ENCODE measurements at places on chromosomes 2 and 18.
A peak's percentile ranks its signal among the peaks of the same experiment; 100 is the strongest.

DNA sequence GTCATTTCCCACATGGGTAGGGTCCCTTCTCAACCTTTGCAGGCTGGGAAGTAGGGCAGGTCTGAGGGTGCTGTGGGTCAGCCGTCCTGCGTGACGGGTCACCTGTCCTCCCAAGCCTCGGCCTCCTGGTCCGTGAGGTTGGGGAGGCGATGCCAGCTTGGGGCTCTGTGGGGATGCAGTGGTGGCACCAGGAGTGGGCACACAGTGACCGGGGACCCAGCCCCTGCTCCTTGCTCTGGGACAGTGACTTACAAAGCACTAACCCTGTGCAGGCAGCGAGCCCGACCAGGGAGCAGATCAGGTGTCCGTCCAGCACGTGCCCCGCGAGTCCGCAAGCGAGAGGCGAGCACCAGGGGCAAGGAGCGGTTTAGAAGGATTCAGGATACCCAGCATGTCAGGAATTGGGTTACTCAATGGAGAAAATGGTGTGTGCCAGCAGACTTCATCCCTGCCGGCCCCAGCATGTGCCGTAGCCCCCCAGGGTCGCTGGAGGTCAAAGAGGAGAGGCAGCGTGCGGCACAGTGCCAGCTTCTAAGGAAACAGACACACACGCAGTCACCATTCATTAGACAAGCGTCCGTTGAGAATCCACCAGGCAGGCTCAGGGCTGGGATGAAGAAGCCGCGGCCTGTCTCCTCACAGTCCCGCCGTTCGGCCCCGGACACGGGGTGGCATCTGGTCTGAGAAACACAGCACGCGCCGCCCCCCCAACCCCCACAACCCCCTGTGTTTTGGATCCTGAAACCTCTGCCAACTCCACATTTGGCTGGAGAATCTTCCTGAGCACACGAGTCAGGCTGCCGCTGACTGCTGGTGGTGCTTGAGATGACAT is 11.7 kb downstream of the COLEC11 start:
- DNase-seq: peak; percentile 82

DNA sequence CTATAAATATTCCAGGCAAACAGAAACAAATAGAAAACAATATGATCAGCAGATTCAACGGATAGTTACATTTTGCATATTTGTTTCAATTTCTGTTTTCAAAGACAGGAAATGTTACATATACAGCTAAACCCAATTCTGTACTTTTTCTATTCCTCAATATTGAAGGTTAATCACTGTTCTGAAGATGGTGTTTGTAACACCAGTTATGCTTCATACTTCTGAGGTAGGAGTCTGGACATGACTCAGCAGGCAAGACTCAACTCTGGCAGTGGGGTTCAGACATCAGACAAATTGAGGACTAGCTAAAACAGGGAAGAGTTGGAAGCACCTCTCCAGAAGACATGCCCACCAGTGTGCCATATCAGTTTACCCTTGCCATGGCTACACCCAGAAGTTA is 16.6 kb downstream of the SERPINB13 start:
- no peak for DNase-seq

DNA sequence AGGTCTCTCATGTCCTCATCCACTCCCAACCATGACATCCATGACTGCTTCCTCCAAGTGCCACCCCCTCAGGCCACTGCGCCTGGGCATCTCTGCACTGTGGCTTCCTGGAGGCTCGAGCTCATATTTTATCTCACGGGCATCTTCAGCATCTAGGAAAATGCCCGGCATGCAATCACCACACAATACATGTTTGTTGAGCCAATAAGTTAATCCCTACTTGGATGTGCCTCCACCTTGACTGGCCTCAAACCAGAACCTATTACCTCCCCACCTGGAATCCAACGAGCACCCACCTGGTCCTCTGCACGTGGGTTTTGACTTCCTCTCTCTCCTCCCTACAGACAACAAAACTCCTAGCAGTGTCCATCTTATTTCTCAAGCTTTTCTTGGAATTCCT is 198.9 kb upstream of the REV1 start:
- no peak for DNase-seq

- DNase-seq: no peak
Measured at GRCh38 chr2:395886-396285, 108.0 kb upstream of the ALKAL2 start.

- DNase-seq: no peak
Measured at GRCh38 chr18:3626929-3627458, 177.0 kb downstream of the TGIF1 start.

DNA sequence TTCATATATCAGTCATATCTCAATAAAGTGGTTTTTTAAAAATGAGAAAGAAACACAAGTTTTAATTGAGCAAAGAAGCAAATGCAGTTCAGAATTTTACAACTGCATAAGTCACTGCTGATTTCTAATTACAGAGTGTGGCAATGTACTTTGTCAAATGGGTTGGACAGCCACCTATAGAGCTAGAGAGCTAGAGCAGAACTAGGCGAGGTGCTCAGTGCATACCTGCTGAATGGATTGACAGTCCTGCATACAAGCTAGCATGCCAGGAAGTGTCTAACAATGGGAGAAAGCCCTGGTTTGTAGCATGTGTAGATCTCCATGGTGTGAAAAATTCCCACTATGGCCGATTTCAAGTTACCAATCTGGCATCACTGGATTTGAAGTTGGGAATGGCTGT is 106.3 kb upstream of the CDCA7 start:
- no peak for DNase-seq

DNA sequence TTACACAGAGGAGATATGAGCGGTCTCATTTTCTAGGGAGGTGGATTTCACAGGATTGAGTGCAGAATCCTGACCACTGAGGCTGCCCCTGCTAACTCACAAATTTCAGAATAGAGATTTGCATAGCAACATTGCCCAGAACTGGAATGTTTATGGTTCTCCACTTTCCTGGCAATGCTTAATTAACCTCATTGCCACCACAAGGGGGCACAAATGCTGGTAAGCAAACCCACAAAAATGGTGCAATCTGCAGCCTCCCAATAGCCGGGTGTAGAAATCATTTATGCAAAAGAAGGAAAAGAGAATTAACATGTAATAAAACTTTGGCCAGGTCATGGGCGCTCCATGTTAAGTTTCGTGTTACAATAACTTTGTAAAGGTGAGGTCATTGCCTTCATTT is 112.4 kb downstream of the CYRIA start:
- DNase-seq: peak; percentile 19

- DNase-seq: no peak
Measured at GRCh38 chr2:38533180-38533579, 69.5 kb downstream of the HNRNPLL start.

DNA sequence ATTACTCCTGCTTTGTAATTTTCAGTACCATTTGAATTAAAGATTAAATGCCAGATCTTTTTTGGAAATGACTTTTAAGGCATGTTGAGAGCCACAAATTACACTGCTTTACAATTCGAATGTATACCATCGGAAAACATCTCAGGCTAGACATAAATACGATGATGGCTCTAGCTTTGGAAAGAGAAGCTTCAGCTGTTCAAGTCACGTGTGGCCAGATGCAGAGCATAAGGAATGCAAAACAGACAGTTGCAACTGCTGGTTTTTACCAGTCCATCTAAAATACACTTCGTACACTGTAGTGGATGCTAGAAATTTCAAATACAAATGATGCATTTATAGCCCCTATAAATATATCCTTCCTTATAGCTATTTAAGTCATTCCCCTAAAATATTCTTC is 8.0 kb downstream of the ZNF516 start:
- DNase-seq: no peak

- DNase-seq: no peak
Measured at GRCh38 chr2:33129263-33130053, 182.7 kb downstream of the LTBP1 start.

- no peak for DNase-seq
Measured at GRCh38 chr2:213145715-213146242, 5.6 kb downstream of the IKZF2 start.

- no peak for DNase-seq
Measured at GRCh38 chr2:219116776-219117646, 43.6 kb downstream of the NHEJ1 start.

GRCh38 chr2:173216668-173217067 is 138.0 kb upstream of the CDCA7 start:
- DNase-seq: no peak

GRCh38 chr18:75450906-75451305 is 23.4 kb upstream of the SMIM21 start:
- DNase-seq: no peak

DNA sequence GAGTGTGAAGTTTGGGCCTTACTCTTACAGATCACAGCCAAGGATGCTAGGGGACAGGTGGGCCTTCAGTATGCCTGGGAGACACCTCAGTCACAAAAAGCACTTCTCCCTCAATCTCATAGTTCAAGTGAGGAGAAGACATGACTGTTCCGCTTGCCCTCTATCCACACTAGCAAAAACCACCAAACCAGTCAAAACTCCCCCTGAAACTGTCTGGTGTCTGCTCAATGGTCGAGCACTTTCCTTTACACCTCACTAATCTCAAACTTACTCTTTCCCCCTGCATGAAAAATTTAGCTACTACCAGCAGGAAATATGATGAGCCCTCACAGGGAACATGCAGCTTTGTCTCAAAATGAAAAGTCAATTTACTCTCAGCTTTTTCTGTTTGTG is 232.2 kb downstream of the TRIB2 start:
- DNase-seq: no peak

DNA sequence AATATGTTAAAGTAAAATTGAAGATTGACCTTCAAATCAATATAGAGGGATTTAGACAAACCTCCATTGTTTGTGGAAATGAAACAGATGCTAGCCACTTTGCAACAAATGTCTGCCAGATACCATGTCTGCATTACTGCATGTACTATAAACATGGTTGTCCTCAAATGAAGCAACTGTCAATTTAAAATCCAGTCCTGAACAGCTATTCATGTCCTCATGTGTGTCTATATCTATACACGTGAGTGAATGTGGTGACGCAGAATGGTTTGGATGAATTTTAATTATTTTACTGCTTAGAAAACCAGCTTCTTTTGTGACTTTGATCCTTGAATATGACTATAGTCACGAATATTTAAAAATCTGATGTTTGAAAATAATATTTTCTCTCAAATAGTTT is 71.5 kb downstream of the NYAP2 start:
- DNase-seq: no peak

DNA sequence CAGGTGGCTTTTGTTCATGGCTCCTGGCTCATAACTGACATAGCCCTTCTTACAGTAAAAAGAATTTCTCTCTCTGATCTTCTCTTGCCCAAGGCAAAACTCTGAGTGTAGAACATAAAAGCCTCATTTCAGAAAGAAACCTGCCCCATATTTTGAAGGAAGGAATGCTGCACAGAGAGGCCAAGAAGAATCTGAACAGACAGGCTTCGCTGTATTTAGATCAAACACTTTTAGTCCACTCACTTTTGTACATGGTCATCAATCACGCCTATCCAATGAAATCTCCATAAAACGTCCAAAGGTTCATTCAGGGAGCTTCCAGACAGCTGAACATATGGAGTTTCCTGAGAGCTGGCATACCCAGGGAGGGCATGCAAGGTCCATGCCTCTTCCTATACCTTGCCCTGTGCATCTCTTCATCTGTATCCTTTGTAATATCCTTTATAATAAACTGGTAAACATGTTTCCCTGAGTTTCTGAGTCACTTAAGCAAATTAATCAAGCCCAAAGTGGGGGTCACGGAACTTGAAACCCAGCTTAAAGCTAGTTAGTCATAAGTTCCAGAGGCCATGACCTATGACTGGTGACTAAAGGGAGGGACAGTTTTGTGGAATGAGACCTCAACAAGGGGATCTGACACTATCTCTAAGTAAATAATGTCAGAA is 62.5 kb upstream of the TMEM247 start:
- DNase-seq: no peak

GRCh38 chr2:231900972-231901371 is 25.2 kb downstream of the NPPC start:
- no peak for DNase-seq

DNA sequence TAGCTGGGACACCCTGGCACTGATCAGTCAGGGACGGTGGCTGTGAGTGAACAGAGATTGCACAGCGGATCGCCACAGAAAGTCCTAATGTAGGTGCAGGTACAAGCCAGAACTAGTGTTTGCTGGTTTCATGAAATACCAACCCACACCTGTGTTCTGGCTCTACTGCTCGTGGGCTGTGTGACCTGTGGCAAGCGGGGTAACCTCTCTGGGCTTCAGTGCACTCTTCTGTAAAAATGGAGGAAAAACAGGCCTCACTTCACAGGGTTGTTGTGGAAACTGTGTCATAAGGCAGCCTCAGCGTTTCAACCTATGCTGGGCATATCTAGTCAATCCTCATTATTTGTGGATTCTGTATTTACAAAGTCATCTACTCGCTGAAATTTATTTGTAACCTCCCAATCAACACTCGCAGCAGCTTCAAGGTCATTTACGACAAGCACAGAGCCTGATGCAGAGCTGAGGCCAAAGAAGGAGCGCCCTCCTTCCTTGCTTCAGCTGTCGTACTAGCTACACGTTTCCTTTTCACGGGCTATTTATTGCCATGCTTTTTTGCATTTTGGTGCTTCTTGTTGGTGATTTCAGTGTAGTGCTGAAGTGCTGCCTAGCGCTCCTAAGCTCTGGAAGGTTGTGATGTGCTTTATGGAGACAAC is 30.0 kb downstream of the GPR45 start:
- no peak for DNase-seq

DNA sequence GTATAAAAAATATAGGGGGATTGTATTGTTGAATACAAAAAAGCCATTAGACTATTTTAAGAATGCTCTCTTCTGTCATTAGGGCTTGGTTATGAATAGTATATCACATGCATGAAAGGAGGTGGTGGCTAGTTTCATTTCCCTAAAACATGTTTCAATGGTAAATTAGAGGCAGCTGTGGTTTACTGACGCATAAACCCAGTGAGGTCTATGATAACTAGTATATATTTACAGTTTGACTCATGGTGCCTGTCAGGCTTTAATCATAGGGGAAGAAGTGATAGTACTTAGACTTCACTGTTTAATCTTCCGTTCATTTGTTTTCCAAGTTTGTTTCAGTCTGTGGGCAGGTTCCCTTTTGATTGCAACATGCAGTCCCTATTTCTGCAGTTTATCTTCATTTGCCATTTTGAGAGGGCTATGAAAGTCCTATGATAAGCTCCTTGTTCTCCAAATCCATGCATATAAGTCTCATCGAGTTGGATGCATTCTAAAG is 55.1 kb upstream of the MAP4K3 start:
- no peak for DNase-seq

DNA sequence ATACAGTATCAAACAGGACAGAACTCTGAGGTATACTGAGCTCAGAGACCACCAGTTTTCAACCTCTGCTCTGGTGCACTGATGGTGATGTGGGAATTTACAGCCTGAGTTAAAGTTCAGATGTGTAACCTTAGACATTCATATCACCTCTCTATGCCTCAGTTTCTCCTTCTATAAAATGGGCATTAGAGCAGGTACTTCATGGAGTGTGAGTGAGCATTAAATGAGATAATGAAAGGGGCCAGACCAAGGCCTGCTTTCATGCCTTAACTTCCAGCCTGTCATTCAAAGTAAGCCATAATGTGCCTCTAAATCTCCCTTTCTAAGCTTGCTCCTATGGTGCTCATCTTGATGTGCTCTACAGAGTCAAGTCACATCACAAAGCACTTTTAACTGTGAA is 8.4 kb downstream of the ACVR1 start:
- DNase-seq: no peak

GRCh38 chr18:36757991-36758390 is 70.8 kb downstream of the TPGS2 start:
- DNase-seq: no peak

Data from SK-N-DZ (cell line).